ENCODE measurements at places on chromosomes 7 and 10.

DNA sequence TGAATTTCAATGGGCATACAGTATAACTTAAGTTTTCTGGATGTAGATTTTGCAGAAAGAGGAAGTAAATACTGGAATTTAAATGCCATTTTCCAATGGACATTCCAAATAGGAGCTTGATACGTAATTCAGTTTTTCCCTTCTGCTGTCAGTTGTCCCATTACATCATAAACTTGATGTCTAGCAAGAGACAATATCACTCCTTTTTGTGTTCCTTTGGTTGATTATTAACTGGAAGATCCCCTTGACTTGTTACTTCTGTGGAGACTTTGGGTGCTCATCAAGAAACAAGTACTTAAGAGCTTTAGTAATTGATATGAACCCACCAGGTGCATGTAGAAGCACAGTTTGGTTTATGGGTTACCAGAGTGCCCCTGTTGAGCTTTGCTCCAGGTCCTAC is 116.1 kb downstream of the ST7 start:
- DNase-seq = no peak

- no peak for DNase-seq
These were observed 13.0 kb upstream of the CHCHD1 start for GRCh38 chr10:73768881-73769280.

GRCh38 chr10:120978589-120979252 is 127.6 kb downstream of the WDR11 start:
- no peak for DNase-seq

DNA sequence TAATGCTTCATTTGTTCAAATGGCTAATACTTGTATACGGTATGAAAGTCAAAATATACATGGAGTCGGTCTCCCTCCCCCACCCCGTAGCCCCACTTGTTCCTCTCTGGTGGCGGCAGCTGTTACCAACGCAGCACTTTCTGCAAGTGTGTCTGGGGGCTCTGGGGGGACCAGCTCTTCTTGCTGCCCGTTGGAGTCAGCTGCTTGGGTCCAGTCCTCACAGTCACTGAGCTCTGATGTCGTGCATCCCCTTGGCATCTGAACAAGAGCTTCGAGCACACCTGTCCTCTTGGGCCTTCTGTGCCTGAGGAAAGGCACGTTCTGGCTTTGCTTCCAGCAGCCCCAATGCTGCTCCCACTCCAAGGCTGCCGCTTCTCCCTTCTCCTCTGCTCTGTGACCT is 493.1 kb downstream of the PLXNA4 start:
- no peak for DNase-seq

DNA sequence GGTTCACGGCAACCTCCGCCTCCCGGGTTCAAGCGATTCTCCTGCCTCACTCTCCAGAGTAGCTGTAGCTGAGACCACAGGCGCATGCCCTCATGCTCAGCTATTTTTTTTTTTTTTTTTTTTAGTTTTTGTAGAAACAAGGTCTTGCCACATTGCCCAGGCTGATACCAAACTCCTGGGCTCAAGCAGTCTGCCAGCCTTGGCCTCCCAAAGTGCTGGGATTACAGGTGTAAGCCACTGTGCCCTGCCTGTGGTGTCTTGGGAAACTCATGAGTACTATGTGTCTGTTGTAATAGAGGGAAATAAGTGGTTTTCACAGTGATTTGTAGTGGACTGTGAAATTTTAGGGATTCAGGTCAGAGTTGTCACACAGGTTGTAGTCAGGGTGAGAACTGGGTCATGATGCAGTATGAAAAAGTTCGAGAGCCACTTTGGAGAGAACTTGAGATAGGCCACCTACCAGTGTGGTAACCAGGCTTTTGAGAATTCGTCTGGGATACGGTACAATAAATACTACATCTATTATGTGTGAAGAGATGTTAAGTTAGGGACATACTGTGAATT is 30.4 kb downstream of the SIRT1 start:
- DNase-seq = no peak

DNA sequence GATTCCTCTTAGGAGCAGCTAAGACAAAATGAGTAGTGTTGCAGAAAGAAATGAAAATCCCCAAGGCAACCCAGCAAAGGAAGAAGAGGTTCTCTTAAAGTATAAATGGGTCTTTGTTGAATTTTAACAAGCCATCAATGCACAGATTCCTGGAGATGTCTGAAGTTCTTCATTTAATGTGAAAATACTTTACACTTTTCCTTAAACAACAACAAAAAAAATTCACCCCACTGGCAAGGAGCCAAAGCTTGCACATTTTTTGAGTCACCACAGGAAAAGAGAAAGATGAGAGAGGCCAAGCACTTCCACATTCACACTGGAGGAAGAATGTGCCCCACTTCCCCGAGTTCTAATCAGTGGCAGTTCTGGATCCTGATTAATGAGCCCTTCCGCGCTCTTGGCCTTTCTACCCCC is 286.4 kb upstream of the MEOX2 start:
- peak; percentile 12 for DNase-seq

- DNase-seq = no peak
These were observed 8.1 kb upstream of the SGCE start for GRCh38 chr7:94664023-94664422.

- no peak for DNase-seq
These were observed 36.3 kb downstream of the SUFU start for GRCh38 chr10:102540023-102540422.

GRCh38 chr7:92652536-92652935 is 62.3 kb upstream of the FAM133B start:
- DNase-seq = no peak

DNA sequence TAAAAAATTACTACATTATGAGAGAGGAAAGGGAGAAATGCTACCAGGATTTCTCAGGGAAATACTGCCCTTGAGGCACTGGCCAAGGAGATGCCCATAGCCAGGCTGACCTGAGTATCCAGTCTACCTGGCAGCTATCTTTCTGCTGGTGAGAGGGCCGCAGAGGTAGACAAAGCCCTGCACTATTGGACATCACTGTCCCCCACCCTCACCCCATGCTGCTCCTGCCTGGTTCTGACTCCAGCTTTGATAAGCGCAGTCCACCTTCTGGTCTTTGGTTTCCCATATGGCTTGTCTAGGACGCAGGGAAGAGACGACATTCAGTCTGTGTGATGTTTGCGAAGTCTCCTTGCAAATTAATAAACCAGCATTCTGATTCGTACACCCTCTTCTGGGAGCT is 3.7 kb downstream of the ITPRIP start:
- no peak for DNase-seq

GRCh38 chr7:121837462-121837861 is 35.5 kb upstream of the PTPRZ1 start:
- no peak for DNase-seq

- no peak for DNase-seq
These were observed 3.1 kb upstream of the PYROXD2 start for GRCh38 chr10:98417973-98418664.

DNA sequence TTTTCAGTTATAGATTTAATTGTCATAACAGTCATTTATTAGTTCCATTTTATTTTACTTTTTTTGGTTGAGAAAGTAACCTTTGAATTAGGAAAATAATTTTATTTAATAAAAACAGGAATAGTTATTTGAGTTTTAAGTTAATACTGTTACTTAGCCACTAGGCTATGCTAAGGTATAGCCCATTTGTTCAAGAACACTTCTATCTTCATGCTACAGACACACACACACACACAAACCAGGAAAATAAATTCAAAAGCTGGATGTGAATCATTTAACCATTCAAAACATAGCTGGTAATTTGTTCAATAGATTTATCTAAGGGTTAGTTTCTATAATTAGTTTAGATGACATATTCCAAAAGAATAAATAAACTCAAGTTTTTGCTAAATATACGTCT is 148.4 kb downstream of the RNF133 start:
- no peak for DNase-seq

DNA sequence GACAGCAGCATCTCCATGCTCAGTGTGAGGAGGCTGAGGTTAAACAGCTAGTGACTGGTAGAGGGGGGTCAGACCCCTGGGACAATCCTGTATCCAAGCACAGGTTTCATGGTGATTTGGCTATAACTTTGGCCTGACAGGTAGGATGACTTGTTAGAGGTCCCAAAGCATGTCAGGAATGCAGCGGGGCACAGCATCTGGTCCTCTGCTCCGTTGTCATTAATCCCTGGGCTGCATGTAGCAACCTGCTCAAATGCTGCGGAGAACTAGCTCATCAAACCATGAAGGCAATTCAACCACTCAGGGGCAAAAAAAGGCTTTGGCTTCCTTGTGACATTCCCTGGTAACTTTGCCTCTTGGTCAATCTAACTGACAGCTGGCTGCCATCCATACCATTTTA is 26.8 kb downstream of the WNT2 start:
- DNase-seq = no peak

DNA sequence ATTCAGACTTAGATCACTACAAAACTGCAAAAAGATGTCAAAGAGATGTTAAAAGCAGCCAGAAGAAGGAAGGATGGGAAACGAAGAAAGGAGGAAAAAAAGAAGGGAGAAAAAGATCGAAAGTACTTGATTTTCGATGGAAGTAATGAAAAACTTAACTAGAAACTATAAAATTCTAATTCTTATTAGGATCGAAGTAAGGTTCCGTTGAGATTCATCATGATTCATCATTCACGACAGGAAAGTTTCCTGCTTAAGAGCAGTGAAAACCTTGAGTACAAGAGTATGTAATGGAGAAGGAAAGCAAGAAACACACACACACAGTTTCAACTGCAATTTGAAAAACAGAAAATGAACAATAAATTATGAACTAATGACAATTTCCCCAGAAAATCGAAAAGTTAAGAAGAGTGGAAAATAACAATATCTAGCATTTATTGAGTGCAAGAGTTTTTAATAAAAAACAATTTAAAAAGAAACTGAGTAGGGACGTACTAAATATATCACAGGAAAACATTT is 1.1 kb upstream of the ING3 start:
- peak; percentile 41 for DNase-seq

GRCh38 chr10:119268871-119269506 is 61.6 kb downstream of the GRK5 start:
- DNase-seq = no peak

- DNase-seq = no peak
These were observed 328.6 kb upstream of the CDC14C start for GRCh38 chr7:48595756-48596155.

DNA sequence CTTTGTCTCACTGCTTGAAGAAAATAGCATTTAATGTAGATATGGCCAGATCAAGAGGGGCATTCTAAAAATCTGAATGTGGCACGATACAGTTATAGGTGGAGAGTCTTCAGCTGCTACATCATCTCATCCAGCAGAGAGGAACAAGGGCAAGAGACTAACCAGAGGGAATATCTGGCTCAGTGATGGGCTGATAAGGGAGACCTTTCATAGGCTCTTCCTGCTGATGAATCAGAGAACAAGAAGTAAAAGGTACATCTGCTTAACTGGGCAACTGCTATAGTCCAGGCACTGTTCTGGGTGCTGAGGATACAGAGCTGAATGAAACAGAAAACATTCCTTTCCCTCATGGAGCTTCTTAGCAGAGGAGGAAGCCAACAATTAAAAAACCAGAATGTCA is 37.9 kb downstream of the PIP4K2A start:
- no peak for DNase-seq

Data from Daoy (cell line).